ENCODE measurements at places on chromosomes 12 and 14.
A peak's percentile ranks its signal among the peaks of the same experiment; 100 is the strongest.

DNA sequence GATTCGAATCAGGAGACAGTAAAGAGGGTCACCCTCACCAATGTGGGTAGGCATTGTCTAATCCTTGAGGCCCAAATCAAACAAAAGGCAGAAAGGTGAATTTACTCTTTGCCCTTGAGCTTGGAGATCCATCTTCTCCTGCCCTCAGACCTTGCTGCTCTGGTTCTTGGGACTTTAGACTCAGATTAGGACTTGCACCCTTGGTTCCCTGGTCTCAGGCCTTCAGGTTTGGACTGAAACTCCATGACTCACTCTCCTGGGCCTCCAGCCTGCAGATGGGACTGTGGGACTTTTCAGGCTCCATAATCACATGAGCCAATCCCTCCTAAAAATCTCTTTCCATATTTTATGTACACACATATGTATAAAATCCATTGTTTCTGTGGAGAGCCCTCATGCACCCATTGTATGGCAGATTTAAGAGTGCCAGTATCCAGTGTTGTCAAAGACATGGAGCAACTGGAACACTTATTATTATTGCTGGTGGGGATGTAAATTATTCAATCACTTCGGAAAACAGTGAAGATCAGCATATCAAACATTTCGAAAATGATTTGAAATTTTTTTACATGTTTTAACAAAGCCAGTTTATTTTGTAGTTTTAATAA is 48.7 kb downstream of the EID3 start:
- DNase-seq: no peak

DNA sequence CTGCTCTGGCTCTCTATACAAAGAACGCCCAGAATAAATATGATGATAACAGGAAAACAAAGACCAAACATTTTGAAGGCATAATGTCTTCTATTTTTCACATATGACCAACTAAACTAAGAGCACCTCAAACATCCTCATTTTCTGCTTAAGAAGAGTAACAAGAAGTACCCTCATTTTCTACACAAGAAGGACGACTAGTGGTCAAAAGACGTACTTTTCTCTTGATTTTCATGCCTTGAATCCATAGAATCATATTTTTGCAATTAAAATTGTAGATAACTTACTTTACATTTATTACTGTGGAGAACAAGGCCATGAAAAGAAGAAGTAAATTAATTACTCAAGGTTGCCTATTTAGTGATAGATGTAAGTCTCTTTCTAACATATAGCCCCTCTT is 358.6 kb downstream of the DUSP6 start:
- DNase-seq: peak; percentile 70

GRCh38 chr14:65476942-65477318 is 64.4 kb downstream of the FUT8 start:
- DNase-seq: no peak

GRCh38 chr14:68894123-68894522 is 85.0 kb downstream of the ACTN1 start:
- no peak for DNase-seq

GRCh38 chr14:89165189-89166181 is 251.5 kb downstream of the FOXN3 start:
- DNase-seq: no peak

GRCh38 chr12:21695986-21696385 is 38.3 kb upstream of the LDHB start:
- no peak for DNase-seq

- no peak for DNase-seq
Measured at GRCh38 chr12:123938679-123939480, 33.8 kb downstream of the CCDC92 start.

DNA sequence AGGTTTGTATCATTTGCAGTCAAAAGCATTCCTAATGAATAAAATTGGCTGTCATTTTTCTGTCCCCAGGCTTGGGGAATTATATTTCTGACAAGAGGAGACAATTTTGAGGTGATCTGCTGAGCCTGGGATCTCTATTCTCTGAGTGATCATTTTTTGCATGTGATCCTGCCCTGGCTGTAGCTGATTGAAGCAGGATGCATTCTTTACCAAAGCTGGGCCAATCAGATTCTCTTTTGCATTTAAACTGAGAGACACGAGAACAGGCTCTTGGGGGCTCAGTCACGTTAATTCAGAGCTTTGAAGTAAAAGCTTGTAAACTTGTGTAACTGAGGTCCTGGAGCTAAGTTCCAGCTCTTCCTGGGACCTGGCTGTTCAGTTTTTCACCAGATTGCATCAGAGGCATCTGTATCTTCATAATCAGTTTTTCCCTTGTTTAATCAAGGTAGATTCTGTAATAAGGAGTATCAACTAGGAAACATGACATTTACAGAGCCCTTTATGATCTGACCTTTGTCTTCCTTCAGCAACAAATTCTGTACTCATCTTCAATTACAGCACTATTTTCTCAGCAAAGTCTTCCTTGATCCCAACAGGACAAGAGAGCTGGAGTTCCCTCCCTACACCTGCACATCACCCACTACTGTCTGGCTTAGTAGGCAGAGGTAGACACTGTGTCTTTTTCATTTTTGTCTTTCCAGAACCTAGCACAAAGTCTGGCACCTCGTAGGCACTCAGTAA is 35.0 kb upstream of the MANSC4 start:
- no peak for DNase-seq

- DNase-seq: no peak
Measured at GRCh38 chr14:51855234-51855633, 5.2 kb upstream of the GNG2 start.

DNA sequence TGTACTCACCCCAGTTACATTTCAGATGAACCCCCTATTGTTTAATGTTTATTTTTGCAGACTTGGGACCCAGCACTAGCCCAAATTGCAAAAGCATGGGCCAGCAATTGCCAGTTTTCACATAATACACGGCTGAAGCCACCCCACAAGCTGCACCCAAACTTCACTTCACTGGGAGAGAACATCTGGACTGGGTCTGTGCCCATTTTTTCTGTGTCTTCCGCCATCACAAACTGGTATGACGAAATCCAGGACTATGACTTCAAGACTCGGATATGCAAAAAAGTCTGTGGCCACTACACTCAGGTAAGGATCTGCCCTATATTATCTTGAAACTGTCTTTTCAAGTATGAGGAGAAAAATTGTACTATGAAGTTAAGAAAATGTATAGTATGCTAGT is 1.2 kb downstream of the GLIPR1 start:
- DNase-seq: no peak

GRCh38 chr14:71354801-71355200 is 447.5 kb downstream of the PCNX1 start:
- DNase-seq: no peak

DNA sequence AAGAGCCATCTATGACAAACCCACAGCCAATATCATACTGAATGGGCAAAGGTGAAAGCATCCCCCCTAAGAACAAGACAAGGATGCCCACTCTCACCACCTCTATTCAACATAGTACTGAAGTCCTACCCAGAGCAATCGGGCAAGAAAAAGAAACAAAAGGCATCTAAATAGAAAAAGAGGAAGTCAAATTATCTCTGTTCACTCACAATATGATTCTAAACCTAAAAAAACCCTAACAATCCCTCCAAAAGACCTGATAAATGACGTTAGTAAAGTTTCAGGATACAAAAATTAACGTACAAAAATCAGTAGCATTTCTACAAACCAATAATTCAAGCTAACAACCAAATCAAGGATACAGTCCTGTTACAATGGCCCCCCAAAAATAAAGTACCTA is 26.9 kb downstream of the MDM1 start:
- DNase-seq: no peak

DNA sequence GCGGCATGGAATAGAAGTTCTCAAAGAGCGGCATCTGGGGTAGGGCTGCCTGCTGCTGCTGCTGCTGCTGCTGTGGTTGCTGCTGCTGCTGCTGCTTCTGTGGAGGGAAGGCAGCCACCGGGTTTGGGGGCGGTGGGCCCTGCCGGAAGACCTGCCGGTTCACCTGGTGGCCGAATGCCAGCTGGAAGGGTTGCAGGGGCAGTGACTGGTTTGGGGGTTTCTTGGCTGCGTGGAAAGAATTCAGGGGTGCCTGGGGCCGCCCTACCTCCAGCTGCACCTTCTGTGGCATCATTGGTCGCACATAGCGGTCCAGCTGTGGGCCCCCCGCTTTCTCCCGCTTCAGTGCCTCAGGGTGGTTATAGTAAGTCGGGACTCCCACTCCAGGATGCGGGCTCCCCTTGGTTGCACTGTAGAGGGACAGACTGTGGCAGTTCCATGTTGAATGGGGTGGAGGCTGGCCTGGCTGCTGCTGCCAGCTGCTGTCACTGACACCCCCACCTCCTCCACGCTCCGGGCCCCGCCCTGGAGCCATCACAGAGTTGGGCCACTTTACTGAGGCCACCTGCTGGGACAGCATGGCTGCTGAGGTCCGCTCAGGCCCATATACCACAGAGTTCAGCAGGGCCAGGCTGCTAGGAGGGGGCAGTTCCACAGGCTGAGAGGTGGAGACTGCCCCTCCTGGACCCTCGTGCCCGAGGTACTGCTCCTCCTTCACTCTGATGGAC is 25.2 kb upstream of the PNMA1 start:
- DNase-seq: no peak

GRCh38 chr14:52333823-52334657 is 19.9 kb downstream of the PTGER2 start:
- DNase-seq: peak; percentile 25

DNA sequence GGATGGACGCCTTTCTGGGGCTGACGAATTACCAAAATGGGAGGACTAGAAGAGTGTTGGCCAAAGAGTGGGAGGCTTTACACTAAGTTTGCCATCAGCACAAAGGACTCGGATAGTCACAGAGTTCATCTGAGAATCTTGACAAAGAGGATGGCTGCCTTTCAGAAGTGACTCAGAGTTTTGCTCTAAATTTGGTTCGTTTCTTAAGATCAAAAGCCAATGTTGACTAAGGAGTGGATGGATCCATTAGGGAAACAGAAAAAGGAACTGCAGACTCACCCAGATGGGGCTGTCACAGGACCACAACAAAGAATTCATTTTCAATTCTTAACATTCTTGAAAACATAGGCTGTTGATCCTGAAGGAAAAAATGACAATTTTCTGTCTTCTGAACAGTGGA is 81.3 kb upstream of the DUSP6 start:
- no peak for DNase-seq

DNA sequence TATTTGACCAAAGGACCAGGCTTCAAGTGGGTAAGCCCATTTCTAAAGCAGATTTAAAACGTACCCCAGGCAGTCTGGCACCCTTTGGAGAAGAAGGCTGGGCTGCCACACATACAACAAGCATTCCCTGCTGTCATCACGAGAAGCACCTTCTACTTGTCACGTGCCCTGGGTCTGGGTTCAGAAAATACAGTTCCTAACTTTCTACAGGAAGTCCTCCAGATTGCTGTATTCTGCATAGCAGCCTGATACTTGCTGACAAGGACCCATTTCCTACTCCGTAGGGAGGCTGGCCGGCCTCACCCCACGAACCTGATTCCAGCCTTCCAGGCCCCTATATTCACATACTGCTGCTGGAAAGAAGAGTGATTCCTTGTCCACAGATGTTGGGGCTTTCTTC is 7.4 kb downstream of the CLMN start:
- no peak for DNase-seq

GRCh38 chr14:90658541-90658967 is 157.7 kb downstream of the TTC7B start:
- DNase-seq: no peak

DNA sequence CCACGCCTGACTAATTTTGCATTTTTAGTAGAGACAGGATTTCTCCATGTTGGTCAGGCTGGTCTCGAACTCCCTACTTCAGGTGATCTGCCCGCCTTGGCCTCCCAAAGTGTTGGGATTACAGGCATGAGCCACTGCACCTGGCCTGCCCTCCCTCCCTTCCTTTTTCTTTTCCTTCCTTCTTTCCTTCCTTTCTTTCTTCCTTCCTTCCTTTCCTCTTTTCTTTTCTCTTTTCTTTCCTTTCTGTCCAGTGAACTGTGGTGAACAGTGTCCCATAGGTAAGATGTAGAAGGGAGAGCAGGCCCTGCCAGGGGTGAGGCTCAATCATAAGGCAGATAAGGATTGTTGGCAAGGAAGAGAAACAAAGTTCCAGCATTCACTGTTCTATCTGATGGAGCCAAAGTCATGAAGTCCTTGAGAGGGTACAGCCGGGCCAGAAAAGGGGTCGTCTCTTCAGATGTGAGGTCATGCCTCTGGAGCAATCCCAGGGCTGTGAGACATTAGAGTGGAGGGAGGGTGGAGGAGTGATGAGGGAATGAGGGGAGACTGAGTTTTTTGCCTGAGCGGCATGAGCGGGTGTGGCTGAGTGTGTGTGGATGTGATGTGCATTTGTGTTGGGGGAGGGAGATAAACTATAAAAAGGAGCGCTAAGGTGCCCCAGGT is 4.2 kb upstream of the MLF2 start:
- DNase-seq: no peak

DNA sequence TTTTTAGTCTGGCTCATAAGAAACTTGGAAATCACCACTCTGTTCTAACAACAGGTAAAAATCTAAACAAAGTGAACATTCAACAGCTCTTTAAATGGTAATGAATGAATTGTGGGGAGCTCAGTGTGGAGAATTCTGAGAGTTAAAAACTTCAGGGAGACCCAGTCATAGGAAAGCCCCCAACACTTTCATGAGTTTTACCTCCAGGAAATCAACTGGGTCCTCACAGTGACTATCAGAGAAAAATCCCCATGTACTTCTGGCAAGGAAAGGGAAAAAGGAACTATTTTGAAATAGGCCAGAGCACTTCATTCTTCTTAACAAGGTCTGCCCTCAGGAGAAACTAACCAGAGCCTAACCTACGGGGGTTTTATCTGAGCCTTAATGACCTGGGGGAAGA is 134.7 kb downstream of the CMAS start:
- DNase-seq: no peak

GRCh38 chr14:105944632-105945610 is 418.5 kb downstream of the TMEM121 start:
- peak; percentile 88 for DNase-seq
